Bronchial smooth muscle cell (primary cell): ENCODE measurements at places on chromosomes 5 and 9. TPM values are rescaled to one million over a fixed set of nuclear protein-coding genes. Genes with fewer than 3 reads are reported as not detected.

The TXNDC8 gene
- not detected in 2 replicates for total RNA-seq

The SPINK14 gene
- not detected in 2 replicates for total RNA-seq

The MACROH2A1 gene
- total RNA-seq, result 94.8 and 123 TPM in 2 replicates

The ANXA2R gene
- 2.5 and 5.7 TPM in 2 replicates for total RNA-seq

The PCDHGA12 gene
- 7.4 and 15.8 TPM in 2 replicates for total RNA-seq

The DDX4 gene
- not detected in 2 replicates for total RNA-seq

The PTPA gene
- 68.0 and 114 TPM in 2 replicates for total RNA-seq

The UTP15 gene
- 11.8 and 12.0 TPM in 2 replicates for total RNA-seq

The KIAA0825 gene
- 2.7 and 5.2 TPM in 2 replicates for total RNA-seq

The TMEM215 gene
- total RNA-seq, result not detected in 2 replicates

The FOXD1 gene
- 3.3 and 8.2 TPM in 2 replicates for total RNA-seq

The LHX3 gene
- total RNA-seq, result not detected in 2 replicates

The PFN3 gene
- not detected in 2 replicates for total RNA-seq

The ARL14EPL gene
- 0.69 TPM in 1 of 2 replicates, not detected in the other for total RNA-seq

The CMYA5 gene
- total RNA-seq, result 3.9 and 5.9 TPM in 2 replicates

The HTR4 gene
- total RNA-seq, result not detected in 2 replicates
